Stimulated activated CD4-positive, alpha-beta T cell treated with anti-CD3 and anti-CD28 coated beads, Interleukin-2, amount 100 ng/mL, for 24 hours (primary cell): ENCODE measurements at places on chromosomes 3 and 15.

- DNase-seq: no peak
Measured at GRCh38 chr3:71548705-71549384, 34.7 kb downstream of the FOXP1 start.

GRCh38 chr3:67312155-67312554, 314.0 kb downstream of the KBTBD8 start:
- DNase-seq: no peak

GRCh38 chr15:101028321-101028720, 109.2 kb downstream of the LRRK1 start:
- peak; percentile 3 for DNase-seq

GRCh38 chr3:138112362-138112761, 3.0 kb downstream of the DZIP1L start:
- DNase-seq: no peak

- DNase-seq: no peak
Measured at GRCh38 chr15:63422891-63423590, 41.4 kb upstream of the CA12 start.

DNA sequence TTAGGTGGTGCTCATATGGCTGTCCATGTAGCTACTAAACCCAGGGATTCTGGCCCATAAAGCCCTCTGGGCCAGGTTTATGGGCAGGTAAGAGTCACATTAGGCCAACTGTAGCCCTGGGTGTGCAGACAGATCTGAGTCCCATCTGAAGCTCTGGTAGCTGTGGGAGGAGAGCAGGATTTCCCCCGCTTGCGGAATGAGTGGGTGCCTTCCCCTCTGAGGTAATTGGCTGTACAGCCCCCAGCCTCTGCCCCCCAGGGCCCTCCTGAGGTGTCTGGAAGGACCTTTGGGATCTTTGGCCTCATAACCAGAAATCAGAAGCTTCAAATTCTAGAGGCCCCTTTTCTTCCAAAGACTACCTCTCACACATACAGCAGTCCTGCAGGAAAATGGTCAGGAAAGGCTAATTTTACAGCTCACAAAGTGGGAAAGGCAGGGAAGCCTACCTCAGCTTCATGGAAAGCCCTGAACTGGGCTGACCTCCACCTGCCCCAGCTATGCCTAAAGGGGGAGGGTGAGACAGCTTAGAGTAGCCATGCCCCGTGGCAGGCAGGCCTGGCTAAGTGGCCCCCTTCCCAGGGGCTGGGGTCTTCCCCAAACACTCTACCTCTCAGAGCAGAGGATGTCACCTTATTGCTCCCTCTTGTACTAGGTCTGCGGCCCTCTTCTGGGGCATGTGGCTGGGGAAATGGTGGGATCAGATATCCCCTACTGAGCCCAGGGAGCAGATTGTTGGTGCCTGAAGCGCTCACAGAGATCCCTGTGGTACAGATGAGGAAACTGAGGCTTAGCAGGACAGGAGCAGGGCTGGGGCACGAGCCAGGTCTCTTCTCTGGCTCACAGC, 16.8 kb downstream of the HEMK1 start:
- no peak for DNase-seq

DNA sequence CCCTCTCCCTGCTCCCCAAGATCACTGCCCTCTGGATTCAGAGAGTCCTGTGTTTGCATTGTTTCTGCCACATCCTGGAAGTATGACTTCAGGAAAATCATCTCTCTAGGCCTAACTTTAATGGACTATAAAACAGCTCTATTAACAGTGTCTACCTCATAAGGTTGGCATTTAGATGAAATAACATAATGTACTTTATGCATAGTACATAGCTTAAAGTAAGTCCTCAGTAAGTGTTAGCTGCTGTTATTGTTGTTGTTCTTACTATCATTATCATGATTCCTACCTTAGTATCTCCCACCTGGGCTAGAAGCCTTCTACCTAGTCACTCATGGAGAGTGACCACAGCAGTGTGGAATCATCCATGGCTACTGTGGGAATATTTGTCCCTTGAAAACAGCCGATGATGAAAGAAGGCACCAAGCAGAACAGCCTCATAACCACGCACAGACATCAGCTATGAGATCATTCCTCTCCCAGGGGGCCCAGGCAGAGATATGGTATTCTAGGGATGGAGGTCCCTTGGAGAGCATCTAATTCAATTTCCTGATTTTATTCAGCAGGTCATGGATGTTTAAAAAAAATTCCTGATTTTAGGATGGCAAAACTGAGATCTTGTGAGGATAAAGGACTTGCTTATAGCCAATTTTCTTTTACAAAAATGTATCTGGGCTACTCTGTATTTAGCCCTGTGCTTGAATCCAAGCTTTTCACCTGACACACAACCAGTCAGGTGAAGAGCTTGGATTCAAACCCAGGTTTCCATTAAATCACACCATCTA, 1.9 kb downstream of the FSD2 start:
- no peak for DNase-seq

DNA sequence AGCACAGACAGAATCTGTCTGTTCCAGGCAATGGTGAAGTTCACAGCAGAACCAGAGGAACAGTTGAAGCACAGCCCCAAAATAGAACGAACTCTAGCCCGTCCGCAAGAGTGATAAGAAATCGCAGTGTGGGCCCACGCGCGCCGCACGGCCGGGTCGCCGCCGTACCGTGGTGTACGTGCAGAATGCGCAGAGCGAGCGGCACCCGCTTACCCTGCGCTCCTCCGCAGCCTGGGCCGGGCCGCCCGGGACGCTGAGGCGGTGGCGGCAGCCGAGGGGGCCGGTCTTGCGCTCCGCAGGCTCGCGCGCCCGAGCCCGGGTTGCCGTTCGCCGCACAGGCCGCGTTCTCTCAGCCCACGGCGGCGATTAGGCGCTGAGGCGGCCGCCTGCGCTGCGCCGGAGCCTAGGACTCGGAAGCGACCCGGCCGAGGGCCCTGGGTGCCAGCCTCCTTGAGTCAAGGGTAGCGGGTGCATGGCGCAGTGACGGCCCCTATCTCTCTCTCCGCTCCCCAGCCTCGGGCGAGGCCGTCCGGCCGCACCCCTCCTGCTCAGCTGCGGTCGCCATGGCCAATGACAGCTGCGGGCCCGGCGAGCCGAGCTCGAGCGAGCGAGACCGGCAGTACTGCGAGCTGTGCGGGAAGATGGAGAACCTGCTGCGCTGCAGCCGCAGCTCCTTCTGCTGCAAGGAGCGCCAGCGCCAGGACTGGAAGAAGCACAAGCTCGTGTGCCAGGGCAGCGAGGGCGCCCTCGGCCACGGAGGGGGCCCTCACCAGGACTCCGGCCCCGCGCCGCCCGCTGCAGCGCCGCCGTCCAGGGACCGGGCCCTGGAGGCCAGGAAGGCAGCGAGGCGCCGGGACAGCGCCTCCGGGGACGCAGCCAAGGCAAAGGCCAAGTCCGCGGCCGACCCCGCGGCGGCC, 20.5 kb downstream of the WDR73 start:
- DNase-seq: peak; percentile 78

DNA sequence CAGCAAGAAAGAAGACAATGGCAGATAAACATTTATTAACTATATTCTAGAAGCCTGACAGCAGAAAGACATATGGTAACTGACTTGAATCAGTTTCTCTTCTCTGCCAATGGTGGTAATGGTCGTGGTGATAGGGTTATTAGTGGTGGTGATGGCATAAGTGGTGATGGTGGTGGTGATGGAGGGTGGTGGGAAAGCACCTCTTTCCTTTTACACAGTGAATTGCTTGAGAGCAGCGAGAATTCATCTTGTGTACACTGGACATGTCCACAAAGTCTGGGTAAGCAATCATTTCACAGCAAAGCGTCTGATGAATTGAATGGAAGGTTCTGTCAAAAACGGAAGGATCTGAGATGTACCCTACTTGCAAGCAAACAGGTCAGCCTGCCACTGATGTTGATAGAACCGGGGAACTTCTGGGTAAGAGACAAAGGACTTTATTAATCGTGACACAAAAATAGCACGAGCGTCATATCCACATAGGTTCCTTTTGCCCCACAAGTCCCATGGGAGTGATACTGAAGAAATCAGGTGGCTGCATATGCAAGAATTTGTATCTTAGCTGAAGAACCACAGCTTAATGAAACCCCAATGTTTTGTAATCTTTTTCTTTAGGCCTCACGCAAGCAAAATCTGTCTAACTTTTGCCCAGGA, 23.5 kb upstream of the TBC1D5 start:
- no peak for DNase-seq

GRCh38 chr3:93992207-93992606, 12.3 kb downstream of the ARL13B start:
- no peak for DNase-seq

- no peak for DNase-seq
Measured at GRCh38 chr15:66211670-66212562, 41.6 kb downstream of the MEGF11 start.

DNA sequence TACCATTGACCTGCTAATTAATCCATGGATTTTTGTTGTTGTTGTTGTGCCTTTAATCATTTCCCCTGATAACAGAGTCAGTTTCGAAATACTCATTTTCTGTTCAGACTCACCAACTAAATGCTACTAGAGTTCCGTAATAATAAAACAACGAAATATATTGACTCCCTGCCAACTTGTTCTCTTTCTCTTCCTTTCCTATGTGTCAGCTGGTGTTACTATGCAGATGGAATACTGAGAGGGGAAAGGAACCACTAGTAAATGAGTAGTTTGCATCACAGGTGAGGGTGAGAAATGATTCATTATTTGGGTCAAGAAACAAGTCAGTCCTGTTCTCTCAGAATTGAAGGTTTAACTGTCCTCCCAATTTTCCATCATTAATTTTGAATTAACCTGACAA, 1027.3 kb downstream of the TUSC7 start:
- DNase-seq: no peak

GRCh38 chr3:27737091-27737490, 15.0 kb upstream of the EOMES start:
- no peak for DNase-seq

DNA sequence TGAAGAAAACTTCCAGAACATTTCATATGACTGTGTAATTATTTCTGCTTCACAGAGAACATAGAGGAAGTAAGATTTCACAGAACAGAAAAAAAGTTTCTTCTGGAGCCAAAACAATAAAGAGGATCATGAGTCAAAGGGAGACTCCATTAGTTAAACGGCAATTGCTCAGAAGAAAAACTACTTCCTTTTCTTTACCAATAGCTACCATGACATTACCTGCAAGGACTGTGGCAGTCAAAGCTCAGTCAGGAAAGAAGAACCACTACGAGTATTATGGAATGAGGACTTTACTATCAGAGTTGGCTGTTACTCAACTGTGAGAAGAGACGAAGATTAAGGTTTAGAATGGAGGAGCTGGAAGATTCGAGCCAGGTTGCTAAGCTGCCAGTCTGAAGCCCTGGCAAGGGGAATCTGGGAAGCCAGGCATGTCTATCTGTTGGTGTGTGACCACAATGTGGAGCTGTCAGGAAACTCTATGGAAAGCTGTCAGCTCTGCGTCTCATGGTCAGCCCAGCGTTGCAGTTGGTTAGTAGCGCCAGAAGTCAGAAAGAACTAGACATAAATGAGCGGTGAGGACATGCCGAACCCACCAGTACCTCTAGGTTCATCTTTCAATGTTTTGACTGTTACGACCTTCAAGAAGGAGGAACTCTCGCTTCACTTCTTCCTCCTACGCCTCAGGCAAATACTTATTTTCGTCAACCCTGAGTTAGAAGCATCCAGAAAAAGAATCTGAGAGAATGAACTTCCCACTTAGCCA, 604.3 kb downstream of the FGF12 start:
- DNase-seq: no peak

DNA sequence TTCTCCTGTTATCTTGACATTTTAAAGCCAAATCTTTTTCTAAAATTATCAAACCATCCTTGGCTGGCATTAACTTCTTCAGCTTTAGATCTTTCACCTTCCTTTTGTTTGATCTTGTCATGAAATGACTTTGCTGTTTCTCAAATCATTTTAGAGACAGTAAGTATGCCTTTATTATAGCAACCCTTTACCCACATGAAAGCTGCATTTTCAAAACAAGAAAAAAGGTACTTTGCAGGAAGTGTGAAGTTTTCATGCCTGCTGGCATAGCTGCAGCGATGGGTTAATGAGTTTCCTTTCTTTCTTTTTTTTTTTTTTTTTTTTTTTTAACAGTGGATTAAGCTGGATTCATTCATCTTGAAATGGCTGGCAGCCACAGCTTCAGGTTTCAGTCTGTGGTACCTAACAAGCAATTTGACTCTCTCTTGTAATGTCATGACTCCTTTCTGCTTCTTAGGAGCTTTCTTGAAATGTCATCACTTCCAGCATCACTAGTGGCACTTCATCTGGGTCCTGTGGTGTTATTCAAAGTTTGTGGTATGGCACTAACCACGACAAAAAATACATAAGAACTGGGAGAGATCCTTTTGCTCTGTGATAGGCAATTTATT, 18.8 kb downstream of the SLC25A26 start:
- DNase-seq: no peak

- no peak for DNase-seq
Measured at GRCh38 chr3:122324871-122325323, at the start of gene CSTA. CSTA (plus strand) TSS chr3:122325248; CDS start chr3:122325293, 45 bp downstream.
